ENCODE measurements at places on chromosomes 13 and 19.

DNA sequence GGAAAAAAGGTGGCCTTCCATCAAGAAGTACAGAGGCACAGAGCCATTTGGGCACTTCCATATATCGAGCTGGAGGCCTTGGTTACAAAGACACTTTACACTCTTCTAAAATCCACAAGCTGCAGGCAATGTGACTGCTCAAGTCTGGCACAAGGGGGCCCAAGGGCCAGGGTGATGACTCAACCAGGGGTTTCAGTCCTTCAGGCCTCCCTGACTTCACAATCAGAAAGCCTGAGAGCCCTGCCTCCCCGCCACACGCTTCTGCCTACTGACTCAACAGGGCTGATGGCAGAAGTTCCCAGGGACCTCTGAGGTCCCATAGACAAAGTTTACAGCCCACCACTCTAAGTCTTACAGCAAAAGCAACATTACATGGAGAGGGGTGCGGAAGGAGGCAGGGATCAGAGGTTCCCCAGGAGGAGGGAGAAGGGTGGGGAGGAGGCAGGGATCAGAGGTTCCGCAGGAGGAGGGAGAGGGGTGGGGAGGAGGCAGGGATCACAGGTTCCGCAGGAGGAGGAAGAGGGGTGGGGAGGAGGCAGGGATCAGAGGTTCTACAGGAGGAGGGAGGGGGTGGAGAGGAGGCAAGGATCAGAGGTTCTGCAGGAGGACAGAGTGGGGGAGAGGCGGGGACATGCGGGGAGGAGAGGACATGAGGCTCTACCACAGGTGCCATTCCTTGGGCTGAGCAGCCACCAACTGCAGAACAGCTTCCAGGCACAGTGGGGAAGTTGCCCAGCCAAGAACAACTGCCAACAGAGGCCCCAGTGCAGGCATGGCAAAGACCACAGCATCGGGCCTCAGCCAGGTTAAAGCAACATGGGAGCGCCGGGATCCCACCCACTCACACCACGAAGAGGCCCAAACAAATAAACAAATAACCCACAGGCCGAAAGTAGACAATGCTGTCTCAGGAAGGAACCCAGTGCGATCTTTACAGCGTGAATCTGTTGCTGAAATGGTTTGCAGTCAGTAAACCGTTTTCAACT is 52.0 kb downstream of the SLC7A1 start:
- no peak for DNase-seq

GRCh38 chr19:37695144-37695899 is 24.2 kb downstream of the ZNF607 start:
- no peak for DNase-seq

- no peak for DNase-seq
These were observed 150.9 kb downstream of the VWA8 start for GRCh38 chr13:41809962-41810361.

DNA sequence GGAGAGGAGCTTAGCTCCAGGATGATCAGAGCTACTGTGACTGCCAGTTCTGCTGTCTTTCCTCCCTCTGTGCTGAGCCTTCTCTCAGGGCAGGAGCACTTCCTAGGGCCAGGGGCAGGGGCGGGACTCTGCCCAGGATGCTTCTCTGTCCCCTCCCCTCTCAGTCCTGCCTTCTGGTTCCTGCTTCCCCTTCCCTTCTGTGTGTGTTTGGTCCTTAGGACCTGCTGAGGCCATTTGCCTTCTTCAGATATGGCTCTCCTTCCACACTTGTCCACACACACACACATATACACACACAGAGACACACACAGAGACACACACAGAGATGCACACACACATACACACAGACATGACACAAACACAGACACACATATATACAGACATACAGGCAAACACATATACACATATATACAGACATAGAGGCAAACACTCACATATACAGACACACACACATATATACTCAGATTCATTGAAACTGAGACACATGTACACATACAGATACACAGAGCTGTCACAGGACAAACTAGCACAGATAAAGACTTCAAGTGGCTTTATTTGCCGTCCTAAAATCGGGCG is 22.0 kb upstream of the CD177 start:
- DNase-seq = no peak

GRCh38 chr13:25489238-25489637 is 117.5 kb downstream of the ATP8A2 start:
- DNase-seq = no peak

DNA sequence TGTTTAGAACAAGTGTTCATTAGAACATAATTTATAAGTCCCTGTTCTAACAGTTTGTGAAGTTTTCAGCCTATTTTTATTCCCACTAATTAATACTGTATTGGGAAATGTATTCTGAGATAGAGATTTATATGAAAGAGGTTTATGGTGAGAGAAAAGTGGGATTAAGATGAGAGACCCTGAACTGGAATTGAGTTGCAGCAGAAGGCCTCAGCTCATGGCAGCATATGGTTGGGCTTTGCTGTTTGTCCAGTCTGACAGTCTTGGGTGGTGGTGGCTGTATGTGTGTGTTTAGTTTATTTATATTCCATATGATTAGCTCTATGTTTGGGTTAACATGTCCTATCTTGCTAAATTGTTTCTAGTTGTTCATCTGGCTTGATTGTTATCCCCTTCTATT is 575.1 kb downstream of the SLITRK5 start:
- no peak for DNase-seq

Data from fibroblast of skin of left quadriceps (primary cell).